ENCODE measurements at places on chromosomes 5 and 9.
A peak's percentile ranks its signal among the peaks of the same experiment; 100 is the strongest.

DNA sequence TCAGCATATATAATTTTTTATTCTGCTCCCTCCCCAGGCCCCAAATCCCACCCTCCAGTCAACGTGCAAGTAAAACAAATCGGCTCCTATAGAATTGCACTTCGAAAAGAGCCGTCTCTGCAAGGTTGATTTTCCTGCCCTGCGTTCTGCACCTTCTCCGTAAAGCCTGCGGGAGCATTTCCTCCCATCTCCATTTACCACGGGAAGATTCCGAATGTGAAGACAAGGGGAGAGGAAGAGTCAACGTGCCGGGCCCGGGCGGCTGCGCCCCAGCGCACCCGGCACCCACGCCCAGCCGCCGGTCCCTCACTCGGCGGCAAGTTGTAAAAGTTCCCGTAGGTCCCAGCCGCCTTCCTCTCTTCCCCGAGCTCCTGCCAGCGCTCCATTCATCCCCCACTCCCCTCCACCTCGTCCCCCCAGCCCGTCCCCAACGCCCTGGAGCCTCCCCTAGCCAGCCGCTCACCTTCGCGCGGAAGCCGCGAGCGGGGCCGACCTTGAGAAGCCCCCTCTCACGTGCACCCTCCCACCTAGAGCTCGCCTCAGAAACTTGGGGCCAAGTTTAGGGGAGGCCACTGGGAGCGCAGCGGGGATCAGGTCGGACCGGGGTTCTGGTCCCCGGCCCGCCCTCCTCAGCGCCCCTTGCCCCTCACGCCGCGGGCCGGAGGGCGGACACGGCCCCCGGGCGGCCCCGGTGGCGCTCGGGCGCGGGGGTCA lies 431 bp downstream of the BNC2 start:
- DNase-seq = no peak

DNA sequence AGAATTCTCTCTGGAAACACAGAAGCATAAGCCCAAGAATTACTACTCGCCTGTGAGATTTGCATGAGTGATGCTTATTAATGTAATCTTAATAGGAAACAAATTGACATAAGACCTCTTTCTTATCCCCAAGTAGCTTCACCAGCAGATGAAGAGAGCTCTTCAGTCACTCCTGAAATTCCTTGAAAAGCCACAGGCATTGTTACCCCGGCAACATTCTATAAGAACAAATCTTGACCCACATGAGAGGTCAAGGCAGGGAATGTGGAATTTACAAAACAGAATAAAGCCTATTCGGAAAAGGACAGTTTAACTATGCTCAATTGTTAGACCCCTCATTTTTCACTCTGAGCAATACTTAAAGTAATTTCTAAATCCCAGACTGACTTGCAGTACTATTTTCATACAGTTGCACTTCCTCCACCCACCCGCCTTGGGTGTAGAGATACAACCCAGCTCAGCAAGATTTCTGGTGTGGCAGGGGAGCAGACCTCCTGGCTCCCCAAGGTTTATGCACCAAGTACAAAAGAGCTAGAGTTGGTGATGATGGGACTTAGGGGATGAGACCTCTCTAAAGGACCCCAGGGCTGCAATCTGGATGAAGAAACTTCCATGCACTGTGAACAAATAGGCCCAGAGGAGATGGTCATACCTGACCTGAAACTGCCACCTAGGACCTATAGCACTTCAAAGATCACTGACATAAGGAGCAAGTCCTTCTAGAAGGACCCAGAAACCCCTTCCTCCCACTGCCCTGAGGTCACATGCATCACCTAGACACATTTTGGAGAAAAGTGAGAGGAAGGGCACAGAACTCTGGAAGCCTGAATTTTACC lies 242.1 kb downstream of the ZNF608 start:
- no peak for DNase-seq

DNA sequence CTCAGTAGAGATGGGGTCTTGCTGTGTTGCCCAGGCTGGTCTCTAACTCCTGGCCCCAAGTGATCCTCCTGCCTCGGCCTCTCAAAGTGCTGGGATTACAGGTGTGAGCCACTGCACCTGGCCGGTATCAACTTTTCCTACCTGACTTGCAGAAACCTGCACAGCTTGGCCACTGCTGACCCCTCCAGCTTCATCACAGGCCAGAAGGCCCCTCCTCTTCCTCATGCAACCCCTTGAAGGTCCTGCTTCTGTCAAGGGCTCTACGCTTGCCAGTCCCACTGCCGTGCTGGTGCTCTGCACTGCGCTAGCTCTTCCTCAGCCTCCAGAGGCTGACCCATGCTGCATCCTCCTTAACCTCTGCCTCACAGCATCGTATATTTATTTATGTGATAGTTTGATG lies 32.5 kb upstream of the RNU6ATAC start:
- DNase-seq = no peak

GRCh38 chr5:172009536-172010270 lies 3.3 kb upstream of the FBXW11 start:
- DNase-seq = no peak

DNA sequence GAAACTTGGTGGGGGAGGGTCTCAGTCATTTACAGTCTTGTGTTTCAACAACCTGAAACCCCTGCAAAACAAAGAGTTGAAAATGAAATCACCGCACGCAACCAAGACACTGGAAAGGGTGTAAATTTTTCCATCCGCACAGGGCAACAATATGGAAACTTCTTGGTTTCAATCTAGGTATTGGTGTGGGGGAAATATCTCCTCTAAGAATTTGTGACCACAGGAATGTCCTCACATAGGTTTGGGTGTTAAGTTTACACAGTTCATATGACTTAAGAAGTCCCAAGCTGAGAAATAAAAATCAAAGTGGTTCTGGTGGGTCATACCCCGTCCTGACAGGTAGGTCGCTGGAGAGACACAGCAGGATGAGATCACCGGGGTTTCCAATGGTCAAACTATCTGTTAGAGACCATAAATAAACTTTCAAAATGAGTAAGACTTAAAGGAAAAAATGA lies 51.9 kb upstream of the PIP5K1B start:
- DNase-seq = no peak

DNA sequence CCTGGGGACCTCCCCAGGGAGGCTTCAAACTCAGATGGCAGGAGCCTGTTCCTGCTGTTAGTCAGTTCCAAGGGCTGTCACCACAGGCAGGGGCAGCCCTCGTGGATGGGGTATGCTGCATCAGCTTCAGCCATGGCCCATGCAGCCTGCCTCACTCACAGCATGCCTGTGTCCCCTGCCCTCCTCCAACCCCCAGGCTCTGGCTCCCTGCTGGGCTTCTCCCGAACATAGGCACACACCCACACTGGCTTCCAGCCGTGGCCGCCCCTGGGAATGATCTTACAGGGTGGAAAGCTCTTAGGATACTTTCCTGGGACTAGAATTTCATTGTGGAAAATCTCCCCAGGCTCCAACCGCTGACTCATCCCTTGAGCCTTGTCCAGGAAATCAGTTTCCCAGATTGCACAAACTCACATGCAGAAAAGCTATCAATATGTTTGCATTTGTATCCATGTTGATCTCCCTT lies 163.8 kb downstream of the SEC61B start:
- peak; percentile 42 for DNase-seq

All from fibroblast of the aortic adventitia (primary cell).